GM12892 (cell line): ENCODE measurements at places on chromosomes 7 and 10.

GRCh38 chr7:123608991-123609882, 7.6 kb downstream of the ASB15 start:
- no peak for DNase-seq

GRCh38 chr10:13102002-13102794, 2.2 kb downstream of the OPTN start:
- no peak for DNase-seq

DNA sequence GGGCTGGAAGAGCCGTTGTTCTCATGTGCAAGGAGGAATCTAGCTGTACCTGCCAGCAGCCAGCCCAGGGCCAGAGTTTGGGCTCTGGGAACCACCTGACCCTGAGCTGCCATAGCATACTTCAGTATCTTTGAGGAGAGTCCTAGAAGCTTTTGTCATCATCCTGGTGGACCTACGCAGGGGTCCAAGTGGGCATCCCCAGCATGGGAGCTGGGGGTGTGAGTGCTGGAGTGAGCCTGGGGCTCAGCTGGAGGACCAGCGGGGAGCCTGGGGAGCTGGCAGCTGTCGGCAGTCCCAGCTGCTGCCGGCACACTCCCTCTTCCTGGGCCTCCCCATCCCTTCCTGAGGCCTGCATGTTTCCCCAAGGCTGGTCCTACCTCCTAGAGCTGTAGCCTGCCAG, 32.5 kb downstream of the C10orf105 start:
- no peak for DNase-seq

DNA sequence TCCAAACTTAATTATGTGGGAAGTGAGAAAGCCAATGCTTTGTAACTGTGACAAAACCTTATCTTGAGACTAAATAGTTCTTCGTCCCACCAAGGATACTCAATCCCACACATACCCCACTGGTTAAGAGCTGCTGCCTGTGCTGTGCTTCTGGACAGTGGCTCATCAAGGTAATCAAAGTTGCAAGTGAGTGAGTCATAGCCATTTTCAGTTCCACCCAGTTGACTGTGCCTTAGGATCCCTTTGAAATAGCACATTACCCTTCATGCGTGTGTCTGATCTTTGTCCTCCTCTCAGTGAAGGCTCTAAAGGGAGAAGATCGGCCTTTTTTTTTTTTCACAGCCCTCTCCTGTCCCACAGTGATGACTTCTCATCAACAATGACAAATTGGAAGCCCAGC, 706.0 kb upstream of the AUTS2 start:
- DNase-seq = no peak

GRCh38 chr7:99190359-99191009, 17.4 kb downstream of the KPNA7 start:
- no peak for DNase-seq
